ENCODE measurements at places on chromosomes 16 and 17.
A peak's percentile ranks its signal among the peaks of the same experiment; 100 is the strongest.

GRCh38 chr16:54998834-54999233 is 68.2 kb downstream of the IRX5 start:
- no peak for DNase-seq

DNA sequence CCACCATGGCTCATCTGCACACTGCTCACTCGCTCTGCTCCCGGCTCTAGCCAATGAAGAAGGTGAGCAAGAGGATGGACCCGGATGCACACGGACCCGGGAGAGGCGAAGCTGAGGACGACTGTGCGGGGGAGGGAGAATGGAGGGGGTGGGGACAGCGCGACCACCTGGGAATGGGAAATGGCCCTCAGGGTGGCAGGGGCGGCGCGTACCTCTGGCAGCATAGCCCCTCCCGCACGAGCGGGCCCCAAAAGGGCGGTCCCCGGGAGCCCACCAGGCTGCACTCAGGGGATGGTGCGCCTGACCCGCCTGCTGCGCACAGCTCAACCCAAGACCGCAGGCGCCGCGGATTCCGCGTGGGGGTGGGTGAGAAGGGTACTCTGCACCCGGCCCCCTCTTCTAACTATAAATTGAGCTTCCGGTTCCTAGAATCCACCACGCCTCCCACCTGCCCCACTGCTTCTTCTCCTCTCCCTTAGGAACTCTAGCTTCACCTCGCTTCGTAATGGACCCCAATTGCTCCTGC is 6.1 kb downstream of the MT1H start:
- DNase-seq: peak; percentile 30

- no peak for DNase-seq
Measured at GRCh38 chr17:42618442-42619150, 9.1 kb downstream of the TUBG1 start.

DNA sequence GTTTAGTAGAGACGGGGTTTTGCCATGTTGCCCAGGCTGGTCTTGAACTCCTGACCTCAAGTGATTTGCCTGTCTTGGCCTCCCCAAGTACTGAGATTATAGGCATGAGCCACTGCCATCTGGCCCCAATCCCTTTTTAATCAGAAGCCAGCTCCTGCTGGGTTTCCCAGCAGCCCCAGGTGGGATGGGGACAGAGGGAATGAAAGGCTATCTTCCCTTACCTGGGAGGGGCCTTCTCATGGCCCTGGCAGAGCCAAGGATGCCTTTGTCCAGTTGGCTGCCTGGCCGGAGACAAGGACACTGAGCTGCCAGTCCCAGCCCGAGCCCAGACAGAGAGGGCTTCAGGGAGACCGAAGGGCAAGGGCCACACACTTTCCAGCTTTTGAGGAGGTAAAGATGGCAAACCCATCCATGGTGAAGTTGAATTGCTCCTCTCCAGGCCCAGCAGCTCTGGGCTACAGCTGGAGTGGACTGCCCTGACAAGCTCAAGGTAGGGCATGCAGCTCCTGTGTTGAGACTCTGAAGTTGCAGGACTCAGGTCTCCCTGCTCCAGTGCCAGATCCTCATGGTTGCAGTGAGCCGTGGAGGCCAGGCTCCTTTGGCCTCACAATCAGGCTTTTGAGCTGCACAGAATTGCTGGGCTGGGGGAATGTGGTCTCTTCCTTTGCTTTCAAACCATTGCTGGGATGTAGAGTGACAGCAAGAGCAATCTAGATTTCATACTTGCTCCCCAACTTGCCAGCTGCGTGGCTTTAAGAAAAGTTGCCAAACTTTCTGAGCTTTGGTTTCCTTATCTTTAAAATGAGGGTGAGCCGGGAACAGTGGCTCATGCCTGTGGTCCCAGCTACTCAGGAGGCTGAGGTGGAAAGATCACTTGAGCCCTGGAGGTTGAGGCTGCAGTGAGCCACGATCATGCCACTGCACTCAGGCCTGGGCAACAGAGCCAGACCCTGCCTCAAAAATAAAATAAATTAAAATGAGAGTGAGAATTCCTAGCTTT is 44.5 kb upstream of the IL34 start:
- DNase-seq: no peak

DNA sequence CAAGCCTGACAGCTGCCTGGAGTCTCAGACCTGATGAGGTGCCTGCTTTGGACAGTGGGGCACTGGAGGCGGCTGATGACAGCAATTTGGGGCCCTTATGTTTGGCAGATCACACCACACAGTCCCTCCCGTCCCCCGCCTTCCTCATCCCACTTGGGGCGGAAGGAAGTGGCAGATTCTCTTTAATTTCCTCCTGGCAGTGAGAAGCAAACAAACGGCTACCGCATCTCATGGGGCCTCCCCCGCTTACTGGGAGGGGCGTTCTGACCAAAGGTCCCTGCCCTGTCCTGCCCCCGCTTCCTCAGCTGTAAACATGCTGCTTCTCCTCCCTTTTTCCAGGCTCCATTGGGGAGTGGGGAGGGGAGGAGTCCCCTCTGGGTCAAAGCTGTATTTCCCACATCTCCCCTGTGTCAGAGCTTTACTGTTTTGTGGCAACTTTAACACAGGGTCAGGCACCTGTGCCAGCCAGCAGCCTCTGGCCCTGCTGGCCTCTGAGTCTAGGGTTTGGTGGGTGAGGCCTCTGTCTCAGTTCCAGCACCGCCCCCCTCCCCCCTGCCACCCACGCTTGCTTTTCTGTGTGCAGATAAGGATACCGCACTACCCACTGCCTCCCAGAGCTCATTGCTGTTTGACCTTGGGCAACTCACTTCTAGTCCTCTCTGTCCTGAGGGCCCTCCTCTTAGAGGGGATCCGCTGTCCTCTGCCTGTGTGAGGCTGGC is 5.4 kb upstream of the NFATC3 start:
- DNase-seq: peak; percentile 51

DNA sequence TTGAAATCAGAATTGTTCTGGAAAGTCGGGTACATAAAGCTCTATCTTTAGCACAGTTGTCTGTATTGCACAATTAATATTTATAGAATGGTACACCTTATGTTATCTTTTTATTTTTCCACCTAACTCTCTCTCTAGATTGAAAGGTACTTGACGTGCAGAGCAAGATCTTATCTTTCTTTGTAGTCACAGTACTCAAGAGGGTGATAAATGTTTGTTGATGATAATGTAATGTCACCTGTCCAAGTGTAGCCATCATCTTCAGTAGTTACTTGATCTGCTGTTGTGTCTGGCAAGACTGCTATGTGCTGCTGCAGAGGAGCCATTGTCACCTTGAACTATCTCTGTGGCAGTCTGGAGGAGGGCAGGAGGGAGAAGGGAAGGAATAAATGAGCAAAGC is 5.3 kb downstream of the HMOX2 start:
- no peak for DNase-seq

DNA sequence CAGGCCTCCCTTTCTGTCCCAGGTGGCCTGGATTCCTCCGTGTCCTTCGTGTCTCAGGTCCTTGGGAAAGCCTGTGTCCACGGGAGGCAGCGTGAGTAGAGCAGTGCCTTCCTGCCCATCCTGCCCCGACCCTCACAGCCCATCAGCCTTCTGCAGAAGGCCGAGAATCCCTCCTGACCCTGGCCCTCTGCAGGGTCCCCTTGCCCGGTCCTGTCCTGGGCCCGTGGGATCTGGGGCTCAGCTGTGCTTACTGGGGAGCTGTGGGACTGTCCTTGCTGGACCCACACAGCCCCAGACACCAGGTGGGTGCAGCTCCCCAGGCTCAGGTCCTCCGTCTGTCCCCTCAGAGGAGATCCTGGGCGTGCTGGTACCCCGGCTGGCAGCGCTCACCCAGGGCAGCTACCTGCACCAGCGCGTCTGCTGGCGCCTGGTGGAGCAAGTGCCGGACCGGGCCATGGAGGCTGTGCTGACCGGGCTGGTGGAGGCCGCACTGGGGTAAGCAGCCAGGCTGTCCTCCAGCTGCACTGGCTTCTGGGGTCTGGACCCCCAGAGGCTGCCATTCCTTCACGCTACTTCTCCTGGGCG is 3.9 kb downstream of the TELO2 start:
- DNase-seq: no peak

DNA sequence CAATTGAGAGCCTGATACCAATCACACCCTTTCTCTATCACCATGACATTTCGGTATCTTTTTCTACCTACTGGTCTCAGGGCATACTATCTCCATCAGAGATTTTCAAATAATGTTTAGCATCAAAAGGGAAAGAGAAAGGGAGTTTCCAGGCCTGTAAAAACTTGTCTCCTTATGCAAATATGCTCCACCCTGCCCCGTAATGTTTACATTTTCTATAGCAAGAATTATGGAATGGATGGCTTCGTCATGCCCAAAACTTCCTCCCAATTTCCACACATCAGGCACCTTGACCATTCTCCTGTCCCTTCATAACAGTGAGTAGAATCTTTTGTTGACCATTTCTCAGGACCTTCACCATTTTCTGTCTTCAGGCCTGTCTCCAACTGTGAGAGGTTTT is 30.9 kb upstream of the HLF start:
- DNase-seq: no peak

DNA sequence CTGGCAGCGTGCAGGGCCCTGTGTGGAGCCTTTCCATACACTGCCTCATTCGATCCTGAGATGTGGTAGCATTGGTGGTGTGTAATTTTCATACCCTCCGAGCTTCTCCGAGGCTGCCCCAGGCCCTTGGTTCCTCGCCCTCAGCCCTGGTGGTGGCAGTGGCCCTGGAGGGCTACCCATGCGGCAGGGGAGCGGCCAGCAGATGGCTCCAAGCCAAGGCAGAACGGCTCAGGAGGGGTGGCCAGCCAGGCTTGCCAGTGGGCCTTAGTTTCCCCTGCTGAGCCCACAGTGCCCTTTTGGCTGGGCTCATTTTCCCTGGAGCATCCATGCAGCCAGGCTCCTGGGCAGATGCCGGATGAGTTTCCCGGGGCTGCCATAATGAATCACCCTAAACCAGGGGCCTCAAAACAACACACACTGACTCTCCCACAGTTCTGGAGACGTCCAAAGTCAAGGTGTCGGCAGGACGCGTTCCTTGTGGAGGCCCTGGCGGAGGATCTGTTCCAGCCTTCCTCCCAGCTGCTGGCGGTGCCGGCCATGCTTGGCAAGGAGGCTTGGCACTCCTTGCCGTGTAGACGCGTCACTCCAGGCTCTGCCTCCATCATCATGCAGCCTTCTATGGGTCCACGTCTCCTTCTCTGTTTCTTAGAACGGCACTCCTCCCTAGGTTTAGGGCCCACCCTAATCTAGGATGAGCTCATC is 158.8 kb upstream of the GSE1 start:
- DNase-seq: no peak

- DNase-seq: no peak
Measured at GRCh38 chr16:2904922-2905240, 6.8 kb upstream of the FLYWCH1 start.

DNA sequence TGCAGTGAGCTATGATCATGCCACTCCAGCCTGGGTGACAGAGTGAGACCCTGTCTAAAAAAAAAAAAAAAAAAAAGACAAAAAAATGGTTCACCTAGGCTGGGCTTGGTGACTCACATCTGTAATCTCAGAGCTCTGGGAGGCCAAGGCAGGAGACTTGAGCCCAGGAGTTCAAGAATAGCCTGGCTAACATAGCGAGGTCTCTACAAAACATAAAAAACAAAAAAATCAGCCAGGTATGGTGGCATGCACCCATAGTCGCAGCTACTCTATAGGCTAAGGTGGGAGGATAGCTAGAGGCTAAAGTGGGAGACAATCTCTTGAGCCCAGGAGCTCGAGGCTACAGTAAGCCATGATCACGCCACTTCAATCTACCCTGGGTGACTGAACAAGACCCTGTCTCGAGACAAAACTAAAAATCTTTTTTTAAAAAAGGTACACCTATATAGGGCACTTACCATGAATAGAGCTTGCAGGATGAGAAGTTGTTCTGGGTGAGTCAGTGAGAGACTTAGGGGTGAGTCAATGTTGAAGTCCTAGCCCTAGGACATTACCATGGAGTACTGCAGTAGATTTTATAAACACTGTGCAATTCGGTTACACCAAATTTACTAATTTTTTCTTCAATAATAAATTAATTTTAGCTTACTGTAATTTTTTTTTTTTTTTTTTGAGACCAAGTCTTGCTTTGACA is 19.0 kb downstream of the USP32 start:
- DNase-seq: no peak

GRCh38 chr16:66928702-66929388 is 3.5 kb upstream of the RRAD start:
- DNase-seq: no peak

GRCh38 chr16:14193316-14193871 is 122.3 kb downstream of the MRTFB start:
- no peak for DNase-seq

GRCh38 chr17:5297245-5297644 is 15.2 kb downstream of the RABEP1 start:
- no peak for DNase-seq

DNA sequence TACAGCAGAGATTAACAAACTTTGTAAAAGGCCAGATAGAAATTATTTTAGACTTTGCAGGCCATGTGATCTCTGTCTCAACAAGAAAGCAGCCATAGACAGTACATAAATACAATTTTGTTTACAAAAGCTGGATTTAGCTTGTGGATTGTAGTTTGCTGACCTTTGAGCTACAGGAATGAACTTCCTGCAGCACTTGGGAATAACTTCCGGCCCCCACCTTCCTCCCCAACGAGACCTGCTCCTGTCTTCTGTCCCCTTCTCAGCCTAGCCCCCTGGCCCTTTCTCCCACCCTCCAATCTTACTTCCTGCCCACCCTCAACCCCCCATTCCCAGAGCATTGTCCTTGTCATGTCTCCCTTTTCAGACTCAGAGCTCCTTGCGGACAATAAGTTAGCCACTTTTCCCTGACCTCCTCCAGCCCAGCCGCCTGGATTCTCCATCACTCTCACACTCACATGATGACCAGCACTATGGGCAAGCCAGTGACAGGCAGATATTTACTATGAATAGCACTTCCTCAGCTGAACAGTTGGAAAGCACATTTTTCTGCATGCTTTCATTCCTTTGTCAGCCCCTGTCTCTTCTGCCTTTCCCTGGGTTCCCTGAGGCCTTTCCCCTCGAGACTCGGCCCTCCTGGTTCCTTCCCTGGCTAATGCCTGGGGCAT is 27.6 kb upstream of the DLX3 start:
- no peak for DNase-seq

- DNase-seq: peak; percentile 50
Measured at GRCh38 chr17:1490643-1491442, 1.6 kb downstream of the MYO1C start.

DNA sequence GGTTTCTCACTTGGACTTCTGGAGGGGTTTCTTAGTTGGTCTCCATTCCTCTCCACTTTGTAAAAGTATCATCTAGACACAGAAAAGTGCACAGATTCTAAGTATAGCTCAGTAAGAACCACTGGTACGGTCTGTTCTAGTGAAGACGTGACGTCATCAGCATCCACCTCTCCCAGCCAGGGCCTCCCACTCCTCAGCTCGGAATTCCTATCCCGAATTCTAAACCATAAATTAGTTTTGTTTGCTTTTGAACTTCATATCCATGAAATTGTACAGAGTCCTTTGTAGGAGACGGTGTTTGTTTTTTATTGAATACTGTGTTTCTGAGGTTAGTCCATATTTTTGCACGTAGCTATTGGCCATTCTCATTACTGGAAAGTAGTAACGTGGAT is 25.5 kb downstream of the FOXK2 start:
- no peak for DNase-seq

GRCh38 chr17:49738456-49739163 is 25.3 kb downstream of the FAM117A start:
- DNase-seq: no peak

GRCh38 chr16:27475561-27475960 is 73.6 kb downstream of the IL21R start:
- DNase-seq: no peak
